Metanephros (tissue), 2 donors: ENCODE measurements at places on chromosomes 1 and 21. TPM values are rescaled to one million over a fixed set of nuclear protein-coding genes. Genes with fewer than 3 reads are reported as not detected.

The ITLN2 gene
- total RNA-seq: not detected

The MYBPH gene
- total RNA-seq: 12.0 TPM

The GPX7 gene
- total RNA-seq: 72.8 TPM

The WNT4 gene
- 10.2 TPM for total RNA-seq

The FCRL4 gene
- not detected for total RNA-seq

The GNG4 gene
- 2.6 TPM for total RNA-seq

The MEX3A gene
- total RNA-seq: 29.6 TPM

The PYHIN1 gene
- total RNA-seq: 0.18 TPM

The OR2T2 gene
- 0.06 TPM for total RNA-seq

The GPR3 gene
- total RNA-seq: 0.35 TPM

The KIAA1614 gene
- 9.5 TPM for total RNA-seq

The FCRL1 gene
- total RNA-seq: 2.2 TPM

The LELP1 gene
- total RNA-seq: not detected

The B3GALT2 gene
- 8.8 TPM for total RNA-seq

The S100A7A gene
- not detected for total RNA-seq

The RHEX gene
- 1.1 TPM for total RNA-seq

The MSH4 gene
- total RNA-seq: 0.47 TPM

The TFAP2E gene
- total RNA-seq: 0.82 TPM

The KCNT2 gene
- total RNA-seq: 16.3 TPM

The SELENOF gene
- total RNA-seq: 154 TPM

The PTPN22 gene
- 1.5 TPM for total RNA-seq

The KCNE2 gene
- total RNA-seq: not detected

The PTAFR gene
- 4.8 TPM for total RNA-seq

The KRTAP21-2 gene
- not detected for total RNA-seq

The FYB2 gene
- total RNA-seq: 1.3 TPM

The GBP6 gene
- total RNA-seq: 0.12 TPM

The GUCA2B gene
- total RNA-seq: not detected

The OR2T27 gene
- total RNA-seq: not detected

The VASH2 gene
- total RNA-seq: 21.6 TPM

The ARHGEF10L gene
- total RNA-seq: 61.2 TPM

The TUT4 gene
- total RNA-seq: 102 TPM

The VWA1 gene
- 54.3 TPM for total RNA-seq

The FNBP1L gene
- 61.4 TPM for total RNA-seq

The ATAD3C gene
- total RNA-seq: 5.8 TPM

The XKR8 gene
- total RNA-seq: 9.5 TPM

The EPHB2 gene
- total RNA-seq: 20.8 TPM

The ASPM gene
- 12.7 TPM for total RNA-seq

The PTGS2 gene
- total RNA-seq: 3.6 TPM

The TTC39A gene
- 9.6 TPM for total RNA-seq

The GOLPH3L gene
- total RNA-seq: 18.8 TPM

The OR2L3 gene
- total RNA-seq: not detected

The RGSL1 gene
- total RNA-seq: not detected

The CASZ1 gene
- 33.7 TPM for total RNA-seq

The UFC1 gene
- total RNA-seq: 58.5 TPM

The IGSF3 gene
- 42.0 TPM for total RNA-seq
